ENCODE measurements at places on chromosomes 1 and 21. TPM values are rescaled to one million over a fixed set of nuclear protein-coding genes. Genes with fewer than 3 reads are reported as not detected.
A peak's percentile ranks its signal among the peaks of the same experiment; 100 is the strongest.

The PLA2G2C gene
- 0.30 TPM for total RNA-seq

The TGFB2 gene
- total RNA-seq: not detected

The CLCNKA gene
- not detected for total RNA-seq

The HUNK gene
- 0.55 TPM for total RNA-seq

The FLVCR1 gene
- 23.0 TPM for total RNA-seq

The CFAP74 gene
- not detected for total RNA-seq

GRCh38 chr1:198927129-198927528 is 288.3 kb downstream of the PTPRC start:
- H3K4me1 ChIP-seq: peaks cover 56% of the 10 kb centered on the region
- no peak overlapping the region for H3K4me3 ChIP-seq
- peaks cover 23% of the 10 kb centered on the region for H3K36me3 ChIP-seq

DNA sequence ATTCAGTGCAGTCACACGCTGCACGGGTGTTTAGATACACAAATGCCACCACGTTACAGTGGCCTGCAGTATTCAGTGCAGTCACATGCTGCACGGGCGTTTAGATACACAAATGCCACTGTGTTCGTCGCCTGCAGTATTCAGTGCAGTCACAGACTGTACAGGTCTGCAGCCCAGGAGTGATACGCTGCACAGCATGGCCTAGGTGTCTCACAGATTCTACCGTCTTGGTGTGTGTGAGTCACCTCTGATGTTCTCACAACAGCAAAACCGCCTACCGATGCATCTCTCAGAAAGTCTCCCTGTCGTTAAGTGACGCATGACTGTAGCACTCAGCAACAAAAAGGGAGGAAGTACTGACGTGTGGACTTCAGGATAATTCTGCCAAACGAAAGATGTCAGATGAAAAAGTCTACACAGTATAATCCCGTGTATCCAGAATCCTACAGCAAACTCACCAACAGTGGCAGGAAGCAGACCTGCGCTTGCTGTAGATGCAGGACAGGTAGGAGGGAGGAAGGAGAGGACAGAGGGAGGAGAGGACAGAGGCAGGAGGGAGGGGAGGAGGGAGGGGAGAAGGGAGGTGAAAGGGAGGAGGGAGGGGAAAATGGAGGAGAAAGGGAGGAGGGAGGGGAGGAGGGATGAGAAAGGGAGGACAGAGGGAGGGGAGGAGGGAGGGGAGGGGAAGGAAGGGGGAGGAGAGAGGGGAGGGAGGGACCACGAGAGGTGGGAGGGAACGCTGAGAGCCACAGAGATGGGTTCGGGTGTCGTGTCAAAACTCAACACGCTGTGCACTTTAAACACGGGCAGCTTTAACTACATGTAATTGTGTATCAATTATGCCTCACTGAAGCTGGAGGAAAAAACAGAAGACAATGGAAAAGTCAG is 36.3 kb upstream of the PCBP3 start:
- peaks cover 2% of the 10 kb centered on the region for H3K4me1 ChIP-seq
- no peaks in the 10 kb centered on the region for H3K36me3 ChIP-seq
- peak overlapping the region; percentile 45 for H3K4me3 ChIP-seq
- DNase-seq: no peak
- peaks cover 27% of the 10 kb centered on the region for H3K27me3 ChIP-seq

DNA sequence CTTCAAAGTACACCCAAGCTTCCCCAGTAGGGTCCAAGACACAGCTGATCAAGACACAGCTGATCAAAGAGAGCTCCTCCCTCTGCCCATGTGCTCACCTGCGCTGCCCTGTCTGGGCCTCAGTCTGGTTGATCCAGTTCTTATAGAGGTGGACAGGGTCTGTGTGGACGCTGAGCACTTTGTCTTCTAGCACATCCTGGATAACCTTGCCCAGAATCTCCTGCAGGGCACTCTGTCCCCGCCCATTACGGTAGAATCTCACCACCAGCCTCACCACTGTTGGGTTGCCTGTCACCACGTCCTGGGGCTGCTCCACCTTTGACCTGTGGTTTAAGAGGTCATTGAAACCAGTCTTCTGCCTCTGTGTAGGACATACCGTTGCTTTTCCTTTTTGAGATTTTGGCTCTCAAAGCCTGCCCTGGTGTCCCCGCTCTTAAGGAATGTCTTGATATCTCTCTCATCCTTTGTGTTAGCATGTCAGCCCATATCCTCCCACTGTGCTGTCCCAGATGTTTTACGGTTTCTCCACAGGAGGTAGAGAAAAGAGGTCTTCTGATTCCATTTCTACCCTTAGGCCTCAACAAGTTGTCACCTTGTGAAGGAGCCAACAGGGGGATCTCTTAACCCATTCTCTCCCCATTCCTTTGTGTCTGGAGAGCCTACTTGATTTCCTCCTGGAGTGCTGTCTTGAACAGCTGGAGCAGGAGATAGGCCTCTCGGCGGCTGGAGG is 33.5 kb downstream of the IQGAP3 start:
- no peak for DNase-seq
- no peak overlapping the region for H3K27ac ChIP-seq
- H3K4me3 ChIP-seq: no peak overlapping the region
- H3K36me3 ChIP-seq: peaks cover 27% of the 10 kb centered on the region

DNA sequence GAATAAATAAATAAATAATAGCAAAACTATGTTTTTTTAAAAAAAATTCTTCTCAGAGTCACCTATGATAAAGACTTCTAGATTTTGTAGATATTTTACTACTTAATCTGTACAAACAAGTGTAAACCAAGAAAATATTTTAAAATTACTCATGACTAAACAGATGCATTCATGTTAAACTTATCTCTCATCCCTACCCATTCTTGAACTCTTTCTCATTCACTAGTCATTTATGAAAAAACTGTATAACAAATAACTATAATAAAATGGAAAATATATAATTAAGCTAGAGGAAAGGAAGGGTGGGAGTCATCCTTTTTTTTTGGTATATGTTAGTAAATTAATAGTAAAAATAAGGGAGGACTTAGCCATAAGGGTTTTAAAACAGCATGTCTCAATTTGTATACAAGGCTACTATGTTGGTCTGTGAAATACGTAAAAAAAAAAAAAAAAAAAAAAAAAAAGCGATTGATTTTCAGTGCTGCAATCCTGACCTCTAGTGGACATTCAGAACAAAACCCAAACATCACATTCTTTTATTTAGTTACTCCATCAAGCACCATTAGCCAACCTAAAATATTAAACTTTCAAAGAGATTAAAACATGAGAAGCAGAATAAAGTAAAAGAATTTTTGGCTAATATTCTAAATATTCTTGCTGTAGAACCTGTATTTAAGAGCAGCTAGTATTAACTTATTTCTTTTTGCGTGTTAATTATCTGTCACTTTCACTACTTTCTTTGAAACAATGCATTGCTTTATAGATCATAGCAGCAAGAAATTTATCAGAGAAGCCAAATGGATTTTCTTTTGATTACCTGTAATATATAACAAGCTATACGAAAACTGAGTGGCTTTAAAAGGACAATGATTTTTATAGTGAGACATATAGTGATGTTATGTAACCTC is 255.8 kb upstream of the CACYBP start:
- H3K36me3 ChIP-seq: no peaks in the 10 kb centered on the region
- no peaks in the 10 kb centered on the region for H3K27me3 ChIP-seq
- no peak overlapping the region for H3K27ac ChIP-seq
- no peaks in the 10 kb centered on the region for H3K4me1 ChIP-seq
- no peak for DNase-seq

DNA sequence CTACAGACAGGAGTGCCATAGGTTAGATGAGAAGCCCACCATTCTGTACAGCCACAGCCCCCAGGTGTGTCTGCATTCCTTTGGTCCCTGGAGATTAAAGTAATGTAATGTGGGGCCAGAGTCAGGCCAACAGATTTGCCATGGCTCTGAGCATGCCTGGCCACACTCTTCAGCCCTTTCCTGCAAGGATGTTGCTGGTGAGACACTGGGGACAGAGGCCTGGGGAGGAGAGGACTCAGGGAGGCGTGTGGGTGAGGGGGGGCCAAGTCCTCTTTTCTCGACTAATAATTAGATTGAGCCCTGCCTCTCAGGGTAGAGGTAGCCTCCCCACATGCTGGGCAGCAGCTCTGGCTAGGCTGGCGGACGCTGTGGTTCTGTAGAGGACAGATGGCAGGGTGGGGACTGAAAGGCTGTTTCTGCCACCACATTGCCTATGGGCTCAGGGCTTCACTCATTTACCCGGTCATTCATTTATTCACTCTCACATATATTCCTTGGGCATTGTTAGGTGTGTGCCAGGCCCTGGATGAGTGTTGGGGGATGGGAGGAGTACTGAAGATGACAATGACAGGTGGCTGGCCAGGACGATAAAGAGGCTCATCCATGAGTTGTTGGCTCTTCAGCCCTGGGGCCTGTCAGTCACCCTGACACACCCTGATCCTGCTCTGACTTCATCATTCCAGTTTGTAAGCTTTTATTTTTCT is 7.1 kb upstream of the PRCC start:
- no peak for DNase-seq
- no peaks in the 10 kb centered on the region for H3K27me3 ChIP-seq
- H3K36me3 ChIP-seq: no peaks in the 10 kb centered on the region
- no peaks in the 10 kb centered on the region for H3K4me1 ChIP-seq

DNA sequence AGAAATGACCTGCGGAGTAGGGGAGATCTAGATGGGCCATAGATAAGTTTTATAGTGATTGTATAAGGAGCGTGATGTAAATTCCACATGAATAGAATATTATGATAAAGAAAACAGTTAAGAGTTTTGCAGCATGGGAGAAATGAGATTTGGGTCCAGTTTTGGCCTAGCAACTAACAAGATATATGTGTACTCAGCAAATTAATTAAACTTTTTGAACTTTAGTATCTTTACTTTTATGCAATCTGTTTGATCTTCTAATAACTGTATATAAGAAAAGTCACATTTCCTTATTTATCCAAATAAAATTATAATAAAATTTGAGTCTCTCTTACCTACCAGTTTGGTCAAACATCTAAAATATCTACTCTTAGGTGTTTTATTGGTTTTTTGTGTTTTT is 1011.8 kb upstream of the NCAM2 start:
- no peaks in the 10 kb centered on the region for H3K36me3 ChIP-seq
- DNase-seq: no peak
- no peaks in the 10 kb centered on the region for H3K27me3 ChIP-seq
- H3K4me1 ChIP-seq: no peaks in the 10 kb centered on the region
- no peak overlapping the region for H3K27ac ChIP-seq

GRCh38 chr1:229075217-229075616 is 195.7 kb upstream of the RAB4A start:
- no peak for DNase-seq
- H3K27me3 ChIP-seq: peaks cover 6% of the 10 kb centered on the region
- no peak overlapping the region for H3K27ac ChIP-seq
- peaks cover 7% of the 10 kb centered on the region for H3K4me1 ChIP-seq
- no peak overlapping the region for H3K4me3 ChIP-seq

DNA sequence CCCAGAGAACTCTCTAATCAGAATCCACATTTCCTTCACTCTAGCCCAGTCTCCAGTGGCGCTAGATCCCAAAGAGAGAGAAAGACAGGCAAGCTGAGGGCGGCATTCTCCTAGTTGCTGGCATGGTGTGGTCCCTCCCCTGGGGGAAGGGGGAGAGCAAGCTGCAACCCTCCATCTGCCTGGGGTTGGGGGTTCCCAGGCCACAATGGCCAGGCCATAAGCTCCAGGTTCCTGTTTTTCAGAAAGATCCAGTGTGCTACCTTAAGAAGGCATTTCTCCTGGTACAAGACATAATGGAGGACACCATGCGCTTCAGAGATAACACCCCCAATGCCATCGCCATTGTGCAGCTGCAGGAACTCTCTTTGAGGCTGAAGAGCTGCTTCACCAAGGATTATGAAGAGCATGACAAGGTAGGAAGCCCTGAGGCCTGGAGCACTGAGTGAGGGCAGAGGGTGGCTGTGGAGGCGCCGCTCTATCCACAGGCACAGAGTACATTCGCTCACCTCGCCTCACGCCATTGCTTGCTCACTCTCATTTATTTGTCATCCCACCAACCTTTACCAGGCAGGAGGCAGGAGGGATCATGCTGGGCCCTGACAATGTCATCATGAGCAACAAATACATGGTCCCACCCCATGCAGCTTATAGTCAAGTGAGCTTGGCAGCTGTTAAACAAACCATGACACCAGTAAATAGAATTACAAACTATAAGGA is 6.6 kb downstream of the CSF1 start:
- H3K4me3 ChIP-seq: no peak overlapping the region
- H3K27ac ChIP-seq: peak overlapping the region; percentile 56
- peaks cover 90% of the 10 kb centered on the region for H3K36me3 ChIP-seq
- DNase-seq: no peak

GRCh38 chr1:107748531-107748930 is 216.4 kb downstream of the VAV3 start:
- DNase-seq: no peak
- no peaks in the 10 kb centered on the region for H3K4me1 ChIP-seq
- H3K27me3 ChIP-seq: no peaks in the 10 kb centered on the region

GRCh38 chr1:70874063-70874462 is 173.6 kb downstream of the PTGER3 start:
- no peaks in the 10 kb centered on the region for H3K36me3 ChIP-seq
- no peak overlapping the region for H3K27ac ChIP-seq
- no peaks in the 10 kb centered on the region for H3K4me1 ChIP-seq
- no peak overlapping the region for H3K4me3 ChIP-seq
- no peak for DNase-seq

- no peak overlapping the region for H3K4me3 ChIP-seq
- H3K4me1 ChIP-seq: no peaks in the 10 kb centered on the region
- DNase-seq: no peak
Observed at GRCh38 chr1:29584776-29585175, 348.5 kb downstream of the PTPRU start.

GRCh38 chr1:53371121-53371666 is 43.3 kb upstream of the LRP8 start:
- H3K4me1 ChIP-seq: peaks cover 12% of the 10 kb centered on the region
- DNase-seq: no peak
- H3K36me3 ChIP-seq: no peaks in the 10 kb centered on the region
- no peak overlapping the region for H3K27ac ChIP-seq

DNA sequence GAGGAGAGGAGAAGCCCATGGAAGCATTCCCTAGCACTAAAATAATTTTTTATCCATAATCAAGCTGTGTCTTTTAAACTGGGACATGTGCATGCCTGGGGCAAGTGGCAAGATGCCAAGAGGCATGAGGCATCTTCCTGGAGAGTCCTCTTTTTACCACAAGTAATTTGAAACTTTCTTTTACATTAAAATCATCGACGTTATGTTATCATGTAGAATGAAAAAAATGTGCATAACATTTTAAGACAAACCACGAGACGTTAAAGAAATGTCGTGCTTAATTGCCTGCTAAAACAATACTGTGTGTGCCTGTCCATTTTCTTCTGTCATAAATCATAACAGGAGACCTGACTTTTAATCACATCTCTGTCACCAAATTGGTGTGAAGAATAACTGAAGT is 1.5 kb downstream of the STYXL2 start:
- DNase-seq: no peak
- no peaks in the 10 kb centered on the region for H3K36me3 ChIP-seq
- peaks cover 3% of the 10 kb centered on the region for H3K4me1 ChIP-seq
- H3K27me3 ChIP-seq: peaks cover 4% of the 10 kb centered on the region

- peak overlapping the region; percentile 84 for H3K4me3 ChIP-seq
- peak overlapping the region; percentile 72 for H3K27ac ChIP-seq
- H3K4me1 ChIP-seq: peaks cover 10% of the 10 kb centered on the region
Observed at GRCh38 chr1:1307261-1307922, 338 bp downstream of the ACAP3 start.

Measured in activated T-helper 2 cell treated with anti-CD3 and anti-CD28 coated beads, Interferon-gamma antibody, Interleukin-2, Interleukin-4, amounts not matched to agents 10 μg/mL and 5 μg/mL and 100 μg/mL, durations not matched to agents 14 hours and 24 hours and 36 hours (primary cell).